ENCODE measurements at places on chromosomes 1 and 21.

- no peak for DNase-seq
These were observed 59.2 kb upstream of the MORC3 start for GRCh38 chr21:36260802-36261201.

DNA sequence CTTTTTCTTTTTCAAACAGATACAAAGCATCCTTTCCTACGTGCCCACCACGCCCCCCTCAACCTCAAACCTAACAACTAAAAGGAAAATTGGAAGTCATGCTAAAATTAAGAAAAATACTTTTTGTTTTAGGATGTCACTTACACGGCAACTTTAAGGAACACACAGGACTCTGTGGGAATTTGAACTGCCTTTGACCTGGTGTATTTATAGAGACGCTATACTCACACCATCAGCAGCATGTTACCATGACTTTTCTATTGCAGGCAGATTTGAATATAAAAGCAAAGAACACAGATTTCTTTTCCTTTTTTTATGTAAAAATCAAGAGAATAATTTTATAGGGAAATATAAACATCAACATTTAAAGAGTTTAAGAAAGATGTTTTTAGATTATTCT, 198.2 kb downstream of the SIPA1L2 start:
- DNase-seq = no peak

DNA sequence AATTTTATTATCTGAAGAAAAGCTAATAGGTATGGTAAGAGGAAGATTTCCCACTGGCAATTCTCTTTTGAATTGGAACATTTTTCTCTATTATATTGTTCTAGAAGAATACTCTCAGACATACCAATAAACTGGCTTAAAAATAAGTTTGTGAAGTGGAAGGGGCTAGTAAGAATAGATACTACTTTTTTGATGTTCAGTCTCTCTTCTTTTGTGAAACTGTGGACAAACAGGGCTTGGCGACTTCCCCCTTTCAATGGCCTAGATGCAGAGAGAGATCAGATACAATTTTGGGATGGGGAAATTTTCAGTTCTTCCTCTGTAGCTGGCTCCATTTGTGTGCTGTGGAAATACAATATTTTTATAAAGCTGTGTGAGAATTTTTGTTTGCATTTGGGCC, 2.5 kb downstream of the PBX1 start:
- DNase-seq = no peak

DNA sequence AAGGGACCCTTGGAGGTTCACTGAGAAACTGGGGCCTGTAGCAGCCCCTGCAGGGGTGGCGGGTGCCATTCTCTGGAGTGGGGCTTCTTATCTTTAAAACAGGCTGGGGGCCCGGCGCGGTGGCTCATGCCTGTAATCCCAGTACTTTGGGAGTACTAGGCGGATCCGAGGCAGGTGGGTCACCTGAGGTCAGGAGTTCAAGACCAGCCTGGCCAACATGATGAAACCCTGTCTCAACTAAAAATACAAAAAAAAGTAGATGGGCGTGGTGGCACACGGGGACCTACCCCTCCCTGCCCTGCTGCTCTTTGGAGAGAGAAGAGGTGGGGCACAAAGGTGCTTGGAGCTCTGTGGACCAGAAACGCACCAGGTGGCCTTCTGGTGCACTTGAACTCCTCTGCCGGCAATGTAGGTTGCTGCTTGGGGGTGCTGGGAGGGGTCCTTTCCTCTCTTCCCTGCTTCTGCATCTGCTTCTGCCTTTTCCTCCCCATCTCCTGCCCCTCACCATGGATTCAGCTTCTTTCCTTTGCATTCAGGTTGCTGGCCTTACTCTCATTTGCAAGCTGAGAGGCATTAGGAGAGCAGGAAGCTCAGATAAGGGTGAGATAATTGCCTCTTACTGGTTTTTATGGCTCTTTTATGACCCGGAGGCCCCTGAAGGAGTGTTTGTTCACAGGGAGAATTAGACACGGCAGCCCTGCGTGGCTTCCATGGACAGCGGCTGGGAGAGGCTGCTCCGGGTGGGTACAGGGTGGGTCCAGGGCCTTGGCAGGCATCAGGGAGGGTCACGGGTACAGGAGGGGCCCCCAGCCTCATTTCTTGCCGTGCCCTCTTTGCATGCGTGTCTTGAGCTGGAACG, 57.4 kb downstream of the ARHGEF10L start:
- no peak for DNase-seq

DNA sequence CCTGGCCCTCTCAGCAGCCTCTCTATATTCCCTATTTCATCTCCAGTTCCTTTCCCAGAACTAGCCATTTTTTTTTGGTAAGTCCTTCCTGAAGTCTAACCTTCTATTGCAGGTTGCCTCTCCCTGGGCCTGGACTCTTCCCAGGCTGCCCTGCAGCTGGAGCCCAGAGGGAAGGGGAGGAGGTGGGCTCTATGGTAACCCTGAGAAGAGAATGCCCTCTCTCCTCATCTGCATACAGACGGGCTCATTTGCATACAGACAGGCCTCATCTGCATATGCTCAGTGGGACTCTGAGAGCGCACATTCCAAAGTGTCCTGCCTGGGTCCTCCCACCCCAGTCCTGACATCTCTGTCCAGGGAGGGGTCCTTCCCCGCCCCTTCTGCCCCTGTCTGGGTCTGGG, 32.7 kb downstream of the RHBG start:
- DNase-seq = no peak

DNA sequence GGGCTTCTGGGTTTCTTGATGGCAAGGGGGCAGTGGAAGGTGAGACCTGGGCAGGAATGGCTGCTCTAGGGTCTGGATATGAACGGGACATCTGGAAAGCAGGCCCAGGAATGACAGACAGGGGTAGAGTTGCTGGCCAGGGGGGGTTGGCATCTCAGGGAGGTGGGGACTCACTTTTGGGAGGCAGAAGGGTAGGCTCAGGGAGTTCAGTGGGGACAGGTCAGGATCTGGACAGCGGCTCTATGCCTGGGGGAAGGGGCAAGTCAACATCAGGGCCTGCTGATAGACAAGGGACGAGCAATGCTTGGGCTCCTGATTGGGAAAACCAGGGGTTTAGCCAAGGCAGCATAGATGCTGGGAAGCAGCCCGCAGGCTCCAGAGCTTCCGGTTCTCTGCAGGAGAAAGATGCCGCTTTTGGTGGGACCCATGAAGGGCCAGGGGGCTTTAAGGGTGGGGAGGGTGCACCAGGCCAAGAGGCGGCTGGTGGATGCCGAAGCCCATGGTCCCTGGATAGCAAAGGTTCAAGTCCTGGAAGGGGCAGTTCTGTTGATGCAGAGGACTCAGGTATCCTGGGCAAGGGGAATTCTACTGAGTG, 21.9 kb downstream of the IGFN1 start:
- DNase-seq = no peak

GRCh38 chr1:79604490-79605198, 598.1 kb upstream of the ADGRL4 start:
- no peak for DNase-seq

GRCh38 chr1:191984856-191985255, 173.4 kb upstream of the RGS18 start:
- no peak for DNase-seq

DNA sequence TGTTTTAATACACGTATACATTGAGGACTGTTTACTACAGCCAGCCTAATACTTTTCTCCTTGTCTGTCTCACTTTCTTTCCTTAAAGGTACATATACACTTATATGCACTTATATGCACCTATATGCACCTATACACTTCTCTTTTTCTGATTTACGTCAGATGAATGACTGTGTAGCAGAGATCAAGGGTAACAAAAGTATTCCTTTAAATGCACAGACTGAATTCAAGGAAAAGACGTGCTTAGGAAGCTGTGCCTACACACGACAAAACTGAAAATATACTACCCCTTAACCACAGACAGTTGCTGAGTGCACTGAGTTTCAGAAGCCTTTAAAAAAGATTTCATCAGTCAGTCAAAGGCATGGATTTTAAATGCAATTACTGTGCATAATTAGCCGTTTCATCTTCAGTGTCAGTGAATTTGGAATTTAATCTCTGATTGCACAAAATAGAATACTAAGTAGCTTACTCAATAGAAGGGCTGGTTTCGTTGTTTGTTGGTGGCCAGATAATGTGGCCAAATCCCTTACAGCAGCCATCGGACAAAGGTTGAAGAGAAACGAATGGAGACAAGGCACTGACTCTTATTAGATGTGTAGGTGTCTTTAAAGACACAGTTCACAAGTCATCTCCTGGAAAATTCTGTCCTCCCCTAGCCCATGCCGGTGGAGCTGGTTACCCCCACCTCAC, 38.3 kb upstream of the TARBP1 start:
- DNase-seq = no peak

- peak; percentile 91 for DNase-seq
These were observed at the start of gene GNB1 for GRCh38 chr1:1890506-1891348. TSS of gene GNB1 (minus strand) at chr1:1891087. CDS start at chr1:1825453, 65,634 bp downstream.

GRCh38 chr21:46093668-46094400, 4.1 kb upstream of the COL6A2 start:
- no peak for DNase-seq

- DNase-seq = peak; percentile 24
These were observed at the start of gene CRABP2 for GRCh38 chr1:156705321-156705917. TSS of gene CRABP2 (minus strand) at chr1:156705583. CDS start at chr1:156705446, 137 bp downstream.

GRCh38 chr21:35491920-35492678, 443.0 kb upstream of the RUNX1 start:
- no peak for DNase-seq

GRCh38 chr1:39405358-39405757, 86.1 kb upstream of the BMP8A start:
- no peak for DNase-seq

- DNase-seq = no peak
These were observed 14.3 kb upstream of the SEC16B start for GRCh38 chr1:177984136-177984525.

- no peak for DNase-seq
These were observed 119.0 kb downstream of the MAST2 start for GRCh38 chr1:45922374-45922773.

- no peak for DNase-seq
These were observed 28.5 kb downstream of the COA7 start for GRCh38 chr1:52669696-52670095.

GRCh38 chr21:15839601-15840000, 109.8 kb downstream of the USP25 start:
- no peak for DNase-seq

DNA sequence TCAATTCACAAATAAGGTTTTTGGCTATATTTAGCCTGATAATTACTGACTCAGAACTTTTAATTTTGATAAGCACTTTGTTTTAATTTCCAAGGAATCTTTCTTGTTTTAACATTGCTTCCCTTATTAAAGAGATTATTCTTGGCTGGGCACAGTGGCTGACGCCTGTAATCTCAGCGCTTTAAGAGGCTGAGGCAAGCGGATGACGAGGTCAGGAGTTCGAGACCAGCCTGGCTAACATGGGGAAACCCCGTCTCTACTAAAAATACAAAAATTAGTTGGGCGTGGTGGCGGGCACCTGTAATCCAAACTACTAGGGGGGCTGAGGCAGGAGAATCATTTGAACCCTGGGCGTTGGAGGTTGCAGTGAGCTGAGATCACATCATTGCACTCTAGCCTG, 13.8 kb downstream of the ALG14 start:
- DNase-seq = no peak

- no peak for DNase-seq
These were observed 11.4 kb upstream of the MRPS6 start for GRCh38 chr21:34061983-34062382.

GRCh38 chr21:35211782-35212181, 162.7 kb upstream of the RUNX1 start:
- DNase-seq = no peak

GRCh38 chr1:246784621-246785493, 60.6 kb downstream of the SCCPDH start:
- DNase-seq = peak; percentile 14

GRCh38 chr21:44637018-44637850, at the start of gene KRTAP10-10:
TSS of gene KRTAP10-10 (plus strand) at chr21:44637356. CDS start at chr21:44637418, 62 bp downstream.
- DNase-seq = no peak

GRCh38 chr1:89935235-89935634, 59.7 kb upstream of the ZNF326 start:
- no peak for DNase-seq

- DNase-seq = no peak
These were observed 208.2 kb upstream of the TMEM51 start for GRCh38 chr1:14945132-14946010.

DNA sequence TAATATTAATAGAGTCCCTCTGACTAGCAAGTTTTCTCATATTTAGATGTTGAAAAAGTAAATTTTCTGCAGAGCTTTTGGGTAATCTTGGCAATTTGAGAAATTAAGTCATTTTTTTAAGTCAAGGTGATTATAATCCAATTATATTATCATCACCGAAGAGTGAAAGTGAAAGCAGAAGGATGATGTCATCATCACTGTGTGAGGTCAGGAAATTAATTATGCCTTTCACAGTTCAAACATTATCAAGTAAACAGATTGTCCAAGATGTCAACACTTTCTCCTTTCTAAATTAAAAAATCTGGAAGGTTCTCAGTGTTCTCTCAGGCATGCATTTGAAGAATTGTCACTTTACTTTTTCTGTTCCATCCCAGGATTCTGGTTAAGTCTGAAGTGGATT, 296.0 kb downstream of the TBX15 start:
- DNase-seq = no peak

DNA sequence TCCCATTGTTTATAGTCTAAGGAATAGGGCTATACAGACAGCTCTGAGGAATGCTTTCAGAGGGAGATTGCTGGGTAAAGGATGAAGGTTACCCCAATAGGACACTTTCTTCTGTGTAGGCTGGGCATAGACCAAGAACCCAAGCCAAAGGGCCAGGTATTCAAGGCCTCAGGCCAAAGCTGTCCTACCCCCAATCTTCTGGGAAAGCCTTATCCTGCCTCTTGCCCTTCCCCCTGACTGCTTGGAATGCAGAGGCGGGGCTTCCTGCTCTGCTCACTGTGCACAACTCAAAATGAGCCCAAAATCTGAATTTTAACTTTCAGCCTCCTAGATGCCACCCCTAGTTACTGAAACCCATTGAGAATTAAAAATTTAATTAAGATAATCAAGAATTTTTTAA, 2.2 kb downstream of the OR10Z1 start:
- DNase-seq = no peak

- no peak for DNase-seq
These were observed 641.1 kb downstream of the PLA2G4A start for GRCh38 chr1:187469836-187470235.

GRCh38 chr1:36134505-36135329, 9.7 kb upstream of the COL8A2 start:
- peak; percentile 65 for DNase-seq

DNA sequence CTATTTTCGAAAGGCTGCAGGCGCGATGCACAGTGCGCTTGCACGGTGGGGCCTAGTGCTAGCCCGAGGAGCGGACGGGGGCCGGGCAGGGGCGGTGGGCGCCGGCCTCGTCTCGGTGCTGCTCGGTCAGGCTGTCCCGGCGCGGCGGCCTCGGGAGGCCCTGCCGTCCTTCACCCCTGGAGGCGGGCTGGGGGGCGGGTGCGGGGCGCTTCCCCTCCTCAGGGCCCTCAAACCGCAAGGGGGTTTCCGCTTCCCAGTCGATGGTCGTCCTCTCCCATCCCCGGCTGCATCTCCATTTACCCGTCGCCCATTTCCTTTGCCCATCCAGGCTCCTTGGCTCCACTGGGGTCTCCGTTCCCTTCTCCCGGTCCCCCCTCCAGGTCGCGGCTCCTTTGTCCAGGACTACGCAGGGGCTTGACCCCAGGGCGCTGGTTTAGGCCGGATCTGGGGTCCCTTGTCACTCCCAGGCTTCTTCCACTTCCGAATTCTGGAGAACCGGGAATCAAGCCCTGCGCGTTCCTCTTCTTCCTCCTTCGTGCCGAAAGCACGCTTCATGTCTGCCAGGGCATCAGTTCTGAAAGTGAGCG, 196.3 kb upstream of the LMO4 start:
- DNase-seq = peak; percentile 3
